HEK293T (cell line): ENCODE measurements at places on chromosomes 13 and 19.

DNA sequence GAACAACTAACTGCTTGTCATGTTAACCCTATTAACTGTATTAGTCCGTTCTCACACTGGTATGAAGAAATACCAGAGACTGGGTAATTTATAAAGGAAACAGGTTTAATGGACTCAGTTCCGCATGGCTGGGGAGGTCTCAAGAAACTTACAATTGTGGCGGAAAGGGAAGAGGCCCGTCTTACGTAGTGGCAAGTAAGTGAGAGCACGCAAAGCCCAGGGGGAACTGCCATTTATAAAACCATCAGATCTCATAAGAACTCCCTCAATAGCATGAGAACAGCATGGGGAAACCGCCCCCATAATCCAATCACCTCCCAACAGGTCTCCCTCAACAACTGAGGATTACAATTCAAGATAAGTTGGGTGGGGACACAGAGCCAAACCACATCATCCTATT, 34.7 kb downstream of the PHF11 start:
- no peak for DNase-seq

DNA sequence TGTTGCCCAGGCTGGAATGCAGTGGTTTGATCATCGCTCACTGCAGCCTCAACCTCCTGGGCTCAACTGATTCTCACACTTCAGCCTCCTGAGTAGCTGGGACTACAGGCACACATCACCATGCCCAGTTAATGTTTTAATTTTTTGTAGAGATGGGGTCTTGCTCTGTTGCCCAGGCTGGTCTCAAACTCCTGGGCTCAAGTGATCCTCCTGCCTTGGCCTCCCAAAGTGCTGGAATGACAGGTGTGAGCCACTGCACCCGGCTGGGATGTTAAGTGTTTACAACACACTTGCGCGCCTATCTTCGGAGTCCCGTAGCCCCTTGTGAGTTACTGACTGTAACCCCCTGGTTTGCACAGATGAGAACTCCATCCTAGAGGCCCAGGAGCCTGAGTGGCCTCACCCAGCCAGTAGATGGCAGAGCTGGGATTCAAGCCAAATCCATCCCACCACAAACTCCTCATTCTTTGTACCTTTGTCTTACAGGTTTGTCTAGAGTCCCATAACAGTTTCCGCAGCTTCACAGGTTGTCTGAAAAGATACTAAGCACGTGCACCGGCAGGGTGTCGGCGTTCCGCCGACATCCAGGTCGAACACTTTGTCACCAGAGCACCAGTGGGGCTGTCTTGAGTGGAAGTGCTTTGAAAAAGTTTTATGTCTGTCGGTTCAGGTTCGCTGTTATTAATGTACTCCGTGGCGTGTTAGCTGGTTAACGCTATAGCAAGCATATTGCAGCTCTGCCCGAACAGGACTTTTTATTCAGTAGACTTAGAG, 14.7 kb downstream of the MAG start:
- peak; percentile 48 for DNase-seq

DNA sequence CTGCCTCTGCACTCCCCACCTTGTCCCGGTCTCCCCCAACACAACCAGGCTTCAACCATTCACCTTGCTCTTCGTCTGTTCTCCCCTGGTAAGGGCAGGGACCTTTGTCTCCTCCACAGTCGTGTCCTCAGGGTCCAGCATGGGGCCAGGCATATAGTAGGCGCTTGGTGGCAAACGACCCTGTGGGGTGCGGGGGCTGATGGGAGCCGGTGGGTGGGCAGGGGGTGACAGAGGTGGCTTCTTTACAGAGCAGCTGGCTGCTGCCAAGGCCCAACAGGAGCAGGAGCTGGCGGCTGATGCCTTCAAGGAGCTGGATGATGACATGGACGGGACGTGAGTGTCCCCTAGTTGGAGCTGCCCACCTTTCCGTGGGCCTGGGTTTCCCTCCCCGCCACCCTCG, 9.7 kb downstream of the PRKCSH start:
- no peak for DNase-seq

DNA sequence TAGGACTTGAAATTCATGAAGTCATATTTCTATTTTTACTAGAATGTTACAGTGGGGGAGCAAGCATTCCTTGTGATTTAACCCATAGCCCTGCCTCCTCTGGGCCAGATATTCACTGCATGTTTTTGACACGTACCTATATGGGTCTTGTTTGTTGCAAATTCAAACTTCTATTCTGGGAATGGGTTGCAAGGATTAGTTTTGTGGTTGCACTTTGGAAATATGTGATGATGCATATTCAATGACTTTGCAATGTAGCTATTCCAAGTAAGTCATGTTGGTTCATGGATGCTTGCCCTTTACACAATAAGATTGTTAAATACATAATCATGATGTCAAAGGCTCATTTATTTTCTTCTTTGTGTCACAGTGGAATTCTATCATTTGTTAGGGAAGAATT, 440.8 kb downstream of the TDRD3 start:
- no peak for DNase-seq

DNA sequence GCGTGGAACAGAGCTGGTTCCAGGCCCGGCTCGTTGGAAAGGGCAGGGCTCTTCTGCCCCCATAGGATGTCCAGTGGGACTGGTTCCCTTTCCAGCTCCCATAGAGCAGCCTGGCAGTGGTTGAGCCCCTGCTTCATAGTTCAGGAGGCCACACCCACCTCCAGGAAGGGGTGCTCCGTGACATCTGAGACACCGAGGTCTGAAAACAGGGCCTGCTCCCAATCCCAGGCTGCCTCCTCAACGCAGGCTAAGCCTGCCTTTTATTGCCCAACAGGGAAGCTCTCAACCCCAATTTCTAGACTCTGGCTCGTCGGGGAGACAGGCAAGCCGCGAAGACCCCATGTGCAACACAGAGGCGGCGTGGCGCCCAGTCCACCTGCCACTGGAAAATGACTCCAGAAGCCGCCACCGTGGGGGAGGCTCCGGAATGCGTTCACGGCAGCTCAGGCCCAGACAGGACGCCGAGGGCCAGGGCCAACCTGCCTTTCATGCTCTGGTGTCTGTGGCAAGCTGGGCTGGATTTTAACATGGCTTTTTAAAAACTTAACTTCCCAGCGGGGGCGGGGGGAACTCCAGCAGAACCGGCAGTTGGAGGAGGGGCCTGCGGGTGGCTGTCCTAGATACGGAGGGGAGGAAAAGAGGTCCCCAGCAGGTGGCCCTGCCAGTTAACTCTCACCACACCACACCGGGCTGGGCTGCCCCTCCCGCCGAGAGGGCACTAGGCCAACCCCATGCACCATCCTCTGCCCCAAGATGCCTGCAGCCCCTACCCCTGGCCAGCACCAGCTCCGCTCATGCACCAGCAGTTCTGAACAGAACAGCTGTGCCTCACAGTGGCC, 17.9 kb upstream of the TINCR start:
- no peak for DNase-seq

- DNase-seq = no peak
These were observed 12.7 kb downstream of the FARP1 start for GRCh38 chr13:98155475-98156109.

DNA sequence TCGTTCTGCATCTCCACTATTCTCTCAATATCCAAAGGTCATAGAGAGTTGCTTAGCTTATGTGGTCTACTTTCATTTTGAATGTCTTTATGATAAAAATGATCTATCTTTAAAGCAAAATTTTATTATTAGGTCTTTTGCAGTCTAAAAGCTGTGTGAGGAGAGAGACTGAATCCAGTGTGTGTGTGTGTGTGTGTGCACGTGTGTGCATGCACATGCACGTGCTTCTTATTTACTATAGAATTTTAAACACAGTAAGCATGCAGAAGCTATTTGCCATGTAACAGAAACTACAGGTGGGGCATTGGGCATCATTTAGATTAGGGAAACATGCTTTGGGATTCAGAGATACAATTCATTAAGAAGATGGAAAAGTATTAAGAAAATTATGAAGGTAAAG, 136.0 kb upstream of the SPRY2 start:
- DNase-seq = no peak

- DNase-seq = no peak
These were observed 237.6 kb downstream of the LACC1 start for GRCh38 chr13:44117351-44117750.

DNA sequence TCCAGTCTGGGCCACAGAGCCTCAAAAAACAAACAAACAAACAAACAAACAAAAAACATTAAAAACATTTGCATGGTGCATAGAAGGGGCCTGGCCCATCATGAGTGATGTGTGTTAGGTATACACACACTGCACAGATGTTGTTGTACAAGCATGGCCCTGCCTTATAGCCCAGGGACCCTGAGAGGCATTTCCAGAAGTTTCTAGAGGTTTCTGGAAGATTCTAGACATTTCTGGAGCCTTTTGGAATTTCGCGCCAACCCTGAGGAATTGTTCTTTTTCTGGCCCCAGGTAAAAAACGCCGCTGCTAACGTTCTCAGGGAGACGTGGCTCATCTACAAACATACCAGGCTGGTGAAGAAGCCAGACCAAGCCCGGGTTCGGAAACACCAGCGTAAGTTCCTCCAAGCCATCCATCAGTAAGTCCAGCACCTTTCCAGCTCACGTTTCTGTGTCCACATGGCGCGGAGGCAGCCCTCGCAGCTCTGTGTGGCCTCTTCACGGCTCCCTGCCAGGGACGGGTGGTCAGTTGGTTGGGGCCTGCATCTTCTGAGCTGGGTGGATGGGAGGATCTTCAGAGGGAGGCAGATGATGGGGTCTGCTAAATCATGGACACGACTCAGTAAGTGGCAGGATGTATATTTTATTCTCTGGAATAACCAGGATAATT, 18.4 kb upstream of the ARRDC2 start:
- no peak for DNase-seq

DNA sequence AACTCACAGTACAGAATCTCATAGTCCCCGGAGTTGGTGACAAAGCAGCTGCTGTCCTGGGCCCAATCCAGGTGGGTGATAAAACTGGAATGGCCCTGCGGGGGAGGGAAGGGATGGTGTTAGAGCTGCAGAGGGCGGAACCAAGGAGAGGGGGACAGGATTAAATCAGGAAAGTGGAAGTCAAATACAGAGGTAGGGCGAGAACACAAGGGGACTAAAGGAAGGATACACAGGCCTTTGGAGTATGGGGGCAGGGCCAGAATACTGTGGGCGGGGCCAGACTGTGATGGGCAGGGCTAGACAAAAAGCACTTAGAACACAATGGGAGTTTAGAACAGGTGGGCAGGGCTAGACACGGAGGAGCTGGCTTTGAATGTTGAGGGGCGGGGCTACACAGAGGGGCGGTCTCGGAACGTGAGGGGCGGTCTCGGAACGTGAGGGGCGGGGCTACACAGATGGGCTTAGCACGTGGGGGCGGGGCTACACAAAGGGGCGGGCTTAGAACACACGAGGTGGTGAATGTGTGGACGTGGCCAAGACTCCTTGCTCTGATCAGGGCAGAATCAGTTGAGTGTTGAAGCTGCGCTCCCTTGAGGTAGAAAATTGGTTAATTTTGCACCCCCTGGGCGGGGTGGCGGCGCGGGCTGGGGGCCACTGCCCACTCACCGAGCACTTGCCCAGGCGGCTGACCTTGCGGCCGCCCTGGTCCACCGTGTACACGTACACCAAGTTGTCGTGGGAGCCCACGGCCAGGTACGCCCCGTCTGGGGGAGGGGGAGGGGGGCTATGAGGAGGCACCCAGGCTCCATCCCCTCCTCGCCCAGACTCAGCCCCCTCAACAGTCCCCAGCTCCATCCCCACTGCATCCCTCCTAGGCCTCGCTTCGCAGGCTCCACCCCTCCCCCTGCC, 14.0 kb upstream of the GPR4 start:
- DNase-seq = peak; percentile 97

GRCh38 chr19:8366961-8367326, 3.0 kb downstream of the ANGPTL4 start:
- peak; percentile 5 for DNase-seq

- DNase-seq = no peak
These were observed 6.3 kb downstream of the BICRA start for GRCh38 chr19:47615230-47615629.

- DNase-seq = no peak
These were observed 52.5 kb downstream of the POSTN start for GRCh38 chr13:37546087-37546486.

- no peak for DNase-seq
These were observed 251.8 kb downstream of the UQCRFS1 start for GRCh38 chr19:28960986-28961705.

DNA sequence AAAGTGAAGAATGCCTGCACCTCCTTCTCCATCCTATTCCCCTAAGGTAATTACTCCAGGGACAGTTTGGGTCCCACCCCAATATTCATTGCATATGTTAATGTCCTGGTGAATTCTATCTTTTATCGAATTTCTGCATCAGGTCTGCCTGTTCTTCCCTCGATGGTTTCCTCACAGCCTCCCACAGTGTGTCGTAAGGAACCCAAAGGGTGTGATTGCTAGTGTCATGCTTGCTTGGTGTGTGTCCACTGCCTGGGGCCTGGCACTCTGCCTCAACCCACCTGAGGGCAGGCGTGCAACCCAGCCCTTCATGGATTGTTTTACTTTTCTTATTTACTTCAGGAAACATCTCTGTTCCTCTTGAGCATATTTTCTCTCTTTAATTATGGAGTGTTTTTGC, 60.2 kb upstream of the CYSLTR2 start:
- no peak for DNase-seq

DNA sequence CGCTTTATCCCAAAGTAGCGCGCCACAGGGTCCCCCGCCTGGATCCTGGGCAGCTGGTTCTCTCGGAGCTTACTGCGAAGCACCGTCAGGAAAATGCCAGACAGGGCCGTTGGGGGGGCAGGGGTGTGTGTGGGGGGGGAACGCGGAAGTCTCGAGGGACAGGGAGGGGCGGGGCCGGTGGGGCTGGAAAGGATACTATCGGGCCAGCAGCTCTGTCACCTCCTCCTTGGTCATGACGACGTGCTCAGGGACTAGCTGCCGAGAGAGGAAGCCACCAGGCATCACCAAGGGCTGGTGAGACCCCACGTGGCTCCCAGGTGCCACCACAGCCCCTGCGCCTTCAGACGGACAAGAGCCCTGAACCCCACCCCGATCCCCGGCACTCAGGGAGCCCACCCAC, 5.3 kb downstream of the POLR2E start:
- DNase-seq = no peak

DNA sequence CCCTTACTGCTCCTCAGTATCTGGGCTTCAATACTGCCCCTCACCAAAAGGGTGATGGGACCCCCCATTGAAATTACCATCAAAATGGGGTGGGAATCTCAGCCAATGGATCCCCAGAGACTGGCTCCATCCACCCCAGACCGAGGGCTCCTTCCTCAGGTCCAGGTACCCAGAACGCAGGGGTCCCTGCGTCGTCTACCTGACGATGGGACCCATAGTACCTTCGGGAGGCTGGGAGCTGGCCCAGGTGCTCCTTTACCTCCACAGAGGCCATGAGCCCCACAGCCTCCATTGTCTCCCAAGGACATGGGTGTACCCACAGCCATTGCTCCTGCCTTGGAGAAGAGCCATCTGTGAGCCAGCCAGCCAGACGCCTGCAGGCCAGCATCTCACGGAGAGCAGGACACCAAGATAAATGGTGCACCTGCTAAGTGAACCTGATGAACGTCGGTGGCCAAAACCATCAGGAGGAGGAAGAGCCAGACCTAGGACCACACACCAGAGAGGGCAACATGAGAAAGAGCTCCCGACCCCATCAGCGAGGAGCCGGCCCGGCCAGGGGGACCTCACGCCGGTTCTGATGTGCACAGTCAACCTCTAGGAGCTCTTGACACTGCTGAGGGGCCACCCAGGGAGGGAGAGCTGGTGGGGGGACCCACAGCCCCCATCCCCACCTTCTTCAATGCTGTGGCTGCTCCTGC, 156.8 kb upstream of the SOX1 start:
- DNase-seq = no peak

- DNase-seq = no peak
These were observed 4.0 kb downstream of the FXYD3 start for GRCh38 chr19:35119578-35120155.

- no peak for DNase-seq
These were observed at the start of gene LEUTX for GRCh38 chr19:39778763-39779162. LEUTX (plus strand) TSS chr19:39778854; CDS start chr19:39778921, 67 bp downstream.
